Effector memory CD8-positive, alpha-beta T cell (primary cell): ENCODE measurements at places on chromosomes 11 and 22.

GRCh38 chr11:109148669-109149068, 273.3 kb upstream of the C11orf87 start:
- no peak overlapping the region for H3K27ac ChIP-seq

DNA sequence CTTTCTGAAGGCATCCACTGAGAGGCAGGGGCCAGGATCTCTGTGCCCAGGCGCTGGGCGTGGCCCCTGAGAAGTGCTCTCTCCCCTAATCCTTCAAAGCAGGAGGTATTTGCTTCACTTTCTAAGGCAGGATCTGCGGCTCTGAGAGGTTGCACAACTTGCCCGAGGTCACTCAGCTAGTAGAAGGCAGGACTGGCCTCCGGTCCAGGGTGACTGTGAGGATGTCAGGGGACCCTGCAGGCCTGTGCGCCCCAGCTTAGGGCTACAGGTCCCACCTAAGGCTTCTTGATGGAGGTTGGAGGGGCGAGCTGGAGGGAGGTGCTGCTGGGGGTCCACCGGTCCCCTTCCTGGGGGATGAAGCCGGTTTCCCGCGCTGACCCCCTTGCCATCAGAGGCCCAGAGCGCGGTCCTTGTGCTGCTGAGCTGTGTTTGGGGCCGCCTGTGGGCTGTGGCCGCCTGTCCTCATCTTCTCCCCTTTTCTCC, 979 bp downstream of the SMIM38 start:
- H3K27ac ChIP-seq, result no peak overlapping the region
- H3K36me3 ChIP-seq, result no peaks in the 10 kb centered on the region

DNA sequence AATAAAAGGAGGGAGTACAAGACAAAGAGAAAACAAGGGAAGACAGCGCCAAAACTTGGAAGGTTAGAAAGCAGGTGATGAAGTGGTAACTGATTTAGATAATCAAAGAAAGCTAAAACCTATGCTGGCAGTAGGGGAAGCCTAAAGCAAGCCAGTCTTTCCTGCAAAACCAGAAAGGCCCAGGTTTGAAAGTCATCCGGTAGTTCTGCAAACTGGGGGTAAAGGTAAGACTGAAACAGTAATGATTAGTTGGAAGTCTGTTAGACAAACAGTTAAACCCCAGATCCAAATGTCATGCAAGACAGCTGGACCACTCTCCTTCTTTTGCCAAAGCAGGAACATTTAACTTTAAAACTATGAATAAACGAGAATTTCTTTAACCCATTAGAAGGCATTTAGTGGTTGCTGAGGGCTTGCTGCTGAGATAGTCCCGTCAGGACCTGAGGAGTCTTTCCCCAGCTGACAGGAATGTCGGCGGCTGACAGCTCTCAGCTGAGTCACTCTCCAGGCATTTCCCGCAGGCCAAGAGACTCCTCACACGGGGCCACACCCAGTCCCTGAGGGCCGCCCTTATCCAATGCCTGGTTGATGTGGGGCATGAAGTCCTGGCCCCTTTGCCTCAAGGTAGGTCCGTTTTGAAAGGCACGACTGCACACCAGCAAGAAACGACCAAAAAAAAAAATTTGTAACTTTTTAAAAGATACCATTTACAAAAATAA, 36.3 kb upstream of the CFAP300 start:
- H3K4me1 ChIP-seq, result no peaks in the 10 kb centered on the region
- no peak overlapping the region for H3K27ac ChIP-seq
- H3K36me3 ChIP-seq, result no peaks in the 10 kb centered on the region
- peaks cover 45% of the 10 kb centered on the region for H3K27me3 ChIP-seq

- H3K4me3 ChIP-seq, result no peak overlapping the region
- H3K4me1 ChIP-seq, result no peaks in the 10 kb centered on the region
- H3K36me3 ChIP-seq, result no peaks in the 10 kb centered on the region
- no peak for DNase-seq
- H3K27me3 ChIP-seq, result no peaks in the 10 kb centered on the region
Measured at GRCh38 chr11:97610000-97610399, 1220.2 kb downstream of the JRKL start.

GRCh38 chr11:10208131-10208575, 85.9 kb downstream of the SBF2 start:
- H3K27ac ChIP-seq, result no peak overlapping the region
- no peaks in the 10 kb centered on the region for H3K27me3 ChIP-seq
- peaks cover 3% of the 10 kb centered on the region for H3K36me3 ChIP-seq
